Peyer's patch (tissue), 4 donors: ENCODE measurements at places on chromosomes 7 and 10.

- no peak for DNase-seq
- H3K4me1 ChIP-seq, result no peaks in the 10 kb centered on the region
- no peaks in the 10 kb centered on the region for H3K27me3 ChIP-seq
- no peaks in the 10 kb centered on the region for H3K36me3 ChIP-seq
Measured at GRCh38 chr7:156545979-156546378, 94.6 kb upstream of the RNF32 start.

- no peaks in the 10 kb centered on the region for H3K27me3 ChIP-seq
- H3K4me1 ChIP-seq, result no peaks in the 10 kb centered on the region
- H3K4me3 ChIP-seq, result no peak overlapping the region
- no peaks in the 10 kb centered on the region for H3K36me3 ChIP-seq
Measured at GRCh38 chr10:116732573-116732972, 9.8 kb downstream of the HSPA12A start.

DNA sequence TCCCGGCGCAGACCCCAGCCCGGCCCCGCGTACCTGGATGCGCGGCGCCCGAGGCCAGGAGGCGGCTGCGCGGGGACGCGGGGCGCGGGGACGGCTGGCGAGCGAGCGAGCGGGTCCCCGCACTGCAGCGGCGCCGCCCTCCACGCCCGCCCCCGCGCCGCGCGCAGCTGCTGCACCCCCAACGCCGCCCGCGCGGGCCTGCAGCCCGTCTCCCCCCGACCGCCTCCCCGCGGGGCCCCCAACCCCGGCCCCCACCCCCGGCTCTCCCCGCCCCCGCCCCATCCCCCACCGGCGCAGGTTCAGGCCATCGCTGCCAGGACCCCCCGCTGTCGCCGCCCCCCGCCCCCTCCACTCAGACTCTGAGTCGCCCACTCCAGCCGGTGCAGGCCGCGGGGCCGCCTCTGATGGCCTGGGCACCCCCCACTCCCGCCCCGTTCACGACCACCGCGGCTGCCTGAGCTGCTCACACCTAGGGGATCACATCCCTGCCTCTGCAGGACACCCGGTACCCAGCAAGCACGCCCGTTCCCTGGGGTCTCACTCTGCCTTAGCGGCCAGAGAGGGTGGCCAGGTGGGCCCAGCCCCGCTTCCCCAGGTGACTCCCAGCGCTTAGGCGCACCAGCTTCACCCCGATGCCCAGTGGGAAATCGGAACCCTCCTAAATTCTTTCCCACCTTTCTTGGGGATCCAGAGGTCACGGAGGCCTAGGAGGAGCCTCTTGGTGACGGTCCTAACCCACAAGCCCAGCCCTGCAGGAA, 13.9 kb upstream of the DNAAF5 start:
- no peak for DNase-seq
- peak overlapping the region; percentile 18 for H3K4me3 ChIP-seq
- H3K36me3 ChIP-seq, result no peaks in the 10 kb centered on the region
- peak overlapping the region; percentile 10 for H3K27ac ChIP-seq
- no peaks in the 10 kb centered on the region for H3K4me1 ChIP-seq
- no peaks in the 10 kb centered on the region for H3K27me3 ChIP-seq

DNA sequence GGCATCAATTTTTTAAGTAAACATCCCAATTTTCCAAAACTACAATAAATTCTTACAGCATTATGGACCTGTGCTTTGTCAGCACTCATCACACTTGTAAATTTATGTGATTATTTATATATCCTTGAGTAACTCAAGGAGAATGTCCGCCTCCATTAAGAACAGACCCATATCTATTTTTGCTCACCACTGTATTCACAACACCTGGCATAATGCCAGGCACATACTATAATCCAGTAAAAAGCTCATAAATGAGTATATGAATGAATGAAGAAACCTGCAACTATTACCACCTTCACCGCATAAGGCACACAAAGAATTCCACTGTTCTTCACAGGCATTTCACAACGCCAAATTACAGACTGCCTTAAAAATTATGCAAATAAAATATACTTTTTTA, 46.9 kb downstream of the MINDY3 start:
- H3K4me3 ChIP-seq, result no peak overlapping the region
- no peak overlapping the region for H3K27ac ChIP-seq
- no peaks in the 10 kb centered on the region for H3K27me3 ChIP-seq
- H3K4me1 ChIP-seq, result no peaks in the 10 kb centered on the region
- H3K36me3 ChIP-seq, result peaks cover 10% of the 10 kb centered on the region
- DNase-seq, result no peak
